GM23338 (cell line): ENCODE measurements at places on chromosomes 7 and 10. TPM values are rescaled to one million over a fixed set of nuclear protein-coding genes. Genes with fewer than 3 reads are reported as not detected.

GRCh38 chr7:7510794-7511193 is 24.9 kb downstream of the COL28A1 start:
- no peak for DNase-seq

DNA sequence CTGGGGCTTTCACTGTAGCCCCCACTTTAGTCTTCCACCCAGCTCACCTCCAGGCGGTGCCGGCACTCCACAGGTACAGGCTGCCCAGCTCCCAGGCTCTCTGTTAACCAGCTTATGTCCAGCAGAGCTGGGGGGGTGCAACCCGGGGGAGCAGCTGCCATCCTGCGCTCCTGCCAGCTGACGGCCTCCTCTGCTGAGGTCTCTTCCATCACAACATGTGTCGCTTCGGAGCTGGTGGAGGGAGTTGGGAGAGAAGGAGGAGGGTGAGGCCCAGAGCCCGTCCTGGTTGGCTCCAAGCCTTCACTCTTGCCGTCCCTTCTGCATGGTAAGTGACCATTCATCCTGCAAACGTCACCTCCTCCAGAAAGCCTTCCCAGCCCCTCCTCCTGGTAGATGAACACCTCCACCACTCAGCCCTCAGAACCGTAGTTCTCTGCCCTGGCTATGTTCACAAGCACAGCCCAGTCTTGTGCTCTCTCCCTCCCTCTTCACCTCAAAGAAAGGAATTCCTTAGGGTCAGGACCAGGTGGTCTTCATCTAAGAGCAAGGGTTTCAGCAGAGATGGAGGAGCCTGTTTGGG is 1.6 kb downstream of the POLM start:
- no peak for DNase-seq

- no peak for DNase-seq
Observed at GRCh38 chr7:45650404-45651394, 76.5 kb downstream of the ADCY1 start.

- no peak for DNase-seq
Observed at GRCh38 chr10:97723001-97723400, 9.5 kb downstream of the MARVELD1 start.

DNA sequence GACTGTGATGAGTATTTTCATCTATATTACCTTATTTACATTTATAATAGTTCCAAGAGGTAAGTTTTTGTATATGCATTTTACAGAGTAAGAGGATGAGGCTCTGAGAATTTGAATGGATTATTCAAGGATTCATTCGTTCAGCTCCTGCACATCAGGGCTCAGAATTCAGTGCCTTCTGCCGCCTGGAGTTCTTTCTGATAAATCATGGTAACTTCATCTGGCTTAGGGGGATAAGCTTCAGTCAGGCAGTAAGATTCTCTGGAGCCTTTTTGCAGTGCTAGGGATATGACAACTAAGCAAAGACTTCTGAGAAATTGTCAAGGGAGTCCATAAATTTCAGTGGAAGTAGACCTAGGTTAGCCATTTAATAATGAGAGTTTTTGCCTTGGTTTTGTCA is 668.6 kb downstream of the NRG3 start:
- no peak for DNase-seq

GRCh38 chr10:127968027-127968441 is 61.1 kb downstream of the PTPRE start:
- DNase-seq, result peak; percentile 32

GRCh38 chr7:151113344-151114150 is 27.3 kb downstream of the AGAP3 start:
- peak; percentile 79 for DNase-seq

Gene TRIM50
- polyA plus RNA-seq, result 0.19 TPM in 1 of 2 replicates, not detected in the other

Gene CLDN4
- 11.6 and 16.5 TPM in 2 replicates for polyA plus RNA-seq

Gene TYW1
- 13.8 and 15.2 TPM in 2 replicates for polyA plus RNA-seq
